Non-pigmented ciliary epithelial cell (primary cell): ENCODE measurements at places on chromosomes 7 and 10.

GRCh38 chr10:62597226-62597625 is 207.3 kb upstream of the ADO start:
- DNase-seq: no peak

DNA sequence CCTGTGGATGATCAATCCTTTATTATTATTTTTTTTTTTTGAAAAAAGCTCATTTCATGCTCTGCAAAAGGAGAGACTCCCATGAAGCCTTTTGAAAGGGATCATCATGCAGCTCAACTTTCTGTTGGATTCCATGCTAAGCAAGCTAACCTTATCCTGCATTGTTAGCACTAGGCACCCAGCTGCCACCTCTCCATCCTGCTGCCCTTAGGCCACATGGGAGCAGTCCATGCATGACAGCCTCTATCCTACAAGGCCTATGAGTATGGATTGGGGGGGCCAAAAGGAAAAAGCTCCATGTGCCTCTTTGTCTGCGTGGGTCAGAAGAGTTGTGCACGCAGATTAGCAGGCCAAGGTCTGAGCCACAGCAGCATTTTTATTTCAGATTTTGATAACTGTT is 19.2 kb downstream of the SMNDC1 start:
- no peak for DNase-seq

GRCh38 chr10:86363184-86363832 is 3.3 kb downstream of the GRID1 start:
- no peak for DNase-seq

GRCh38 chr7:127266047-127266446 is 13.3 kb upstream of the GRM8 start:
- DNase-seq: no peak

GRCh38 chr7:147400221-147400689 is 1190.3 kb upstream of the C7orf33 start:
- no peak for DNase-seq

DNA sequence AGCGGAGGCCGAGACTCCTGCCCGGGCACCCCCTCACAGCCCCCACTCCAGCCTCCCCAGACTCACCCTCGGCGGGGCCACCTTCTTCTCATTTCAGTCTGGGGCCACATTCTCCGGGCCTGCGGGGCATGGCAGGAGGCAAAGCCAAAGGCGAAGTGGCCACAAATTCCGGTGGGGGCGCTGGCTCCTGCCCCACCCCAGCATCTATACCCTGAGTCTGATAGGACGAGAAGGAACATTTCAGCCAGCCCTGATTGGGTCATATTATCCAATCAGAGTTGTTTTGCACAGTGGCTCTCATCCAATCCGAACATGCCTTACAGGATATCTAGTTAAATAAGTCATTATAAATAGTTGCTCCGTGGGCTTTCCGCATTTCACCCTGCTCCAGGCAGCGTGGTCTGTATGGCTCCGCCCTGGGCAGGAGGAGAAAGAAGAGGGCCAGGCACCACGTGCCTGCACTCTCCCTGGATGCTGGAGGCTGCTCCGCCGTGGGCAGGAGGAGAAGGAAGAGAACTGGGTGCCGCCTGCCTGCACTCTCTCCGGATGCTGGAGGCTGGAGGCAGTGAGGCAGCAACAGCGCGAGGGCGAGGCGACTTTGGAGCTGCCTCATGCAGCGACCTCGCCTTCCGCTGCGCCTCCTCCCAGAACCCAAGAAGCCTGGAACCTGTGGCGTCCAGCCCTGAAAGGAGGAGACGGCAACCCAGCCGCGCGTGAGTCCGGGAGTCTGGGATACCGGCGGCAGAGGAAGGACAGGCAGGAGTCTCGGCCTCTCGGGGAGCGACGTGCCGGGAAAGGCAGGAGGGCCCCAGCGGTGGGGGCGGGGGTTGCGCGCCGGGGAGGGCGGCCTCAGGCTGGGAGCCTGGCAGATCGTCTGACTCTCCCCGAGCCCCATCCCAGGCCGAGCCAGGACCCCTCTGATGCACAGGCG is 162.9 kb downstream of the ZNF33B start:
- DNase-seq: no peak

- DNase-seq: no peak
Observed at GRCh38 chr7:31858055-31858454, 171.0 kb downstream of the PPP1R17 start.

DNA sequence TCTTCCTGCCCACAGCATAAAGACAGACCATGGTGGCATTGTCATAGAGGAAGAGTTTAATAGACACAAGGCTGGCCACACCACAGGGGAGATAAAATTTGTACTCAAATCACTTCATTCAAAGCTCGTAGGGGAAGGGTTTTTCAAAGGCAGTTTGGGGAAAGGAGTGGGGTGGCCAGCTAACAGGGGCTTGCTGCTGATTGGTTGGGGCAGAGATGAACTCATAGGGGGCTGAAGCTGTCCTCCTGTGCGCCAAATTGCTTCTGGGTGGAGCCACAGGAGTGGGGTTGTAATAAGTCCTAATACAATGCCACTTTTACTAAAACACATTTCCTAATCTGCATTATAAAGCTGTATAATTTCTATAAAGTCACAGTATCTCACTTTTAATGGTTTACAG is 22.5 kb downstream of the PDZD8 start:
- DNase-seq: no peak

GRCh38 chr10:48336978-48337599 is 30.6 kb downstream of the MAPK8 start:
- no peak for DNase-seq

GRCh38 chr10:92914478-92915325 is 66.4 kb downstream of the EXOC6 start:
- peak; percentile 14 for DNase-seq

DNA sequence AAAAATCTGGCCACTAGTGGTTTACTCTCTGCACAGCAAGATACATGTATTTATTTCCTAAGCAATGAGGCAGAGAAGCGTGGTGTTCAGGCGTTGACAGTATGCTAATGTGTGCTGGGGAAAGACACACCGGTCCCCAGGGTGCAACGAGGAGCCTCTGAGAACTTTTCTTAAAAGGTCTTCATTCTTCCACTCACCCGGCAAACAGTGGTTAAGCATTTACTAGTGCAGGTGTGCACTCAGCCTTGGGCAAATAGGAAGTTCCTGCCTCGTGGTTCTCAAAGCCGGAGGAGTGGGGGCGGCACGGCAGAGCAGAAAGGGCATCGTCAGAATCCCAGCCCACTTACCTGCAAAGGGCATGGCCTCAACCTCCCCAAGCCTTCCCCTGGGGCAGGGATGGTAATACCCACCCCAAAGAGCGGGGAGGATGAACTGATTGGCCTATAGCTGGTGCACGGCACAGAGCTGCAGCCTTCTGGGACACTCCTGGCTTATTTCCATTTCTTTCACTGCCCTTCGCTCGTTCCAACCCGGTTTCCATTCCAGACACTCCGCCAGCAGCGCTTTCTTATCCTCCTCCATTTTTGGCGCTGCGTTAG is 184.3 kb upstream of the CTBP2 start:
- no peak for DNase-seq

- DNase-seq: no peak
Observed at GRCh38 chr10:73931767-73932619, 21.1 kb downstream of the PLAU start.

- no peak for DNase-seq
Observed at GRCh38 chr7:14691034-14691433, 211.5 kb downstream of the DGKB start.

GRCh38 chr10:47276576-47277351 is 23.2 kb upstream of the GDF10 start:
- DNase-seq: no peak

- DNase-seq: no peak
Observed at GRCh38 chr10:73218431-73219191, 28.4 kb downstream of the DNAJC9 start.

DNA sequence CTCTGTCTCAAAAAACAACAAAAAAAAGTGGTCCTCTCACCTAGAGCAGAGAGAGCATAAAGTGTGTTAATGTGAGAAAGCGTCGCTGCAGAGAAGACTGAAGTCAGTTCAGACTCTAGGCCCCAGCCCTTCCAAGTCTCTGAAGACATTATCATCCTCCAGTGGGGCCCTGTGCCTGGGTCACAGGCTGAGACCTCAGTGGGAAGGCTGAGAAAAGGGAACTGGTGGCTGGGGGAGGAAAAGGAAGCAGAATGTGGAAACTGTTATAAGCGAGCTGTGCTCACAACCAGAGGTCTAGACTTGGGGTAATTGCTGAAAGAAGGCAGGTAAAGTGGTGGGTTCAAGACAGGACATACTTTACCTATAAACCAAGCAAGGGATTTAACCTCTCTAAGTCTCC is 4.9 kb upstream of the RRP12 start:
- no peak for DNase-seq

DNA sequence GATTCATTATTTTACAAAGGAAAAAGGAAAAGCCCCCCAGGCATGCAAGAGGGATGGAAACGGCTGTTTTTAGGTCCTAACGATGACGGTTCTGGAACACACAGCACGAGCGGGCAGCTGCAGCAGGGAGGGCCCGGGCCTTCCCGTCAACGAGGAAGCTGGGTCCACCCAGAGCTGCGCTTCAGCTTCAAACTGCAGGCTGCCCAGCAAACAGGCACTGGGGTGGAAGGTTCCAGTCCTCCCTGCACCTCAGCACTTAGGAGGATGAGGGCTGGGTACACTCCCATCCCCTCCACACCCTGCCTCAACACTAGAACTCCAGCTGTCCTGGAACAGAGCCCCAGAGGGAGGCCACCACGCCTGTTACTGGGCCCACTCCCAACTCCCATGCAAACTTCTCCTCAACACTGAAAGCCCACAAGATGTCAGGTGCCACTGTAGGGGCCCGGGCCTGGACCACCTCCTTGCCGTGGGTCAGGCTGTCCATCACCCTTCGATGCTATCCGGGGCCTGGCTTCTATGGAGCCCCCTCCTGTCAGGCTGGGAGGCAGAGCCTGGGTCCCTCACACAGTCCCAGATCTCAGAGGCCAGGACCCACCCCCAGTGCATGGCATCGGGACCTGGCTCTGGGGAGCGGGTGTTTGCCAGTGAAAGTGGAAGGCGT is 33.0 kb downstream of the PAPOLB start:
- DNase-seq: no peak

DNA sequence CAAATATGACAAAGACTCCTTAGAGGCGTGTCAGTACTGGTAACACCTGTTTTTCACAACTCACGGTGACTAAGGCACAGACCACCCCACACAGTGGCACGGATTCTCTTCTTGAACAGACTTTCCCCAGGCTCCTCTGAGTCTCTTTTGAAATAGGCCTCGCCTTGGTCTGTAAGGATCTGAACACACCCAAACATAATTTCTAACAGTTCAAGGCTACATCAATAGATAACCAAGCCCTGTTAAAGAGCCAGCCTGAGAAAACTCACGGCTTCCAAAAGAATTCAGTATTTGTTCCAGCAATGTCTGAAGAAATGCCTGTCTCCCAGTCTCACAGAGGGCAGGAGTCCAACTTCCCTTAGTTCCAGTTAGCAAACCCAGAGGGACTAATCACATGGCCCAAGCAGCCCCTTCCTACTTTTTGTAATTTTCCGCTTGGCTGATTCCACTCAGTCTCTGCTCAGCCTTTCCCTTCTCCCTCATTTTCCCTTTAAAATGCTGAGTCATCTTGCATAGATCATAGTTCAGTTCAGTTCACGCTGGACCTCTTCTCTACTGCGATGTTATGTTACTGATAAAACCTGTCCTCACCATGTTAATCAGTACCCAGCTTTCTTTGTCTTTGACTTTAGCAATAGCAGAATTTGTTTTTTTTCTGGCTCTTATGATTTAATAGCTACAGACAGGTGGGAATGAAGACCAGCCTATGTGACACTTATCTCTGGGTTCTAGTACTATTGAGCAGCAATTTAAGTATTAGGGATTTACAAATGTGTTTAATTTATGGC is 22.6 kb upstream of the AKR1C3 start:
- DNase-seq: no peak

- DNase-seq: peak; percentile 2
Observed at GRCh38 chr7:10412422-10413019, 561.2 kb upstream of the PHF14 start.

GRCh38 chr10:61110188-61110844 is 166.3 kb upstream of the RHOBTB1 start:
- peak; percentile 35 for DNase-seq

DNA sequence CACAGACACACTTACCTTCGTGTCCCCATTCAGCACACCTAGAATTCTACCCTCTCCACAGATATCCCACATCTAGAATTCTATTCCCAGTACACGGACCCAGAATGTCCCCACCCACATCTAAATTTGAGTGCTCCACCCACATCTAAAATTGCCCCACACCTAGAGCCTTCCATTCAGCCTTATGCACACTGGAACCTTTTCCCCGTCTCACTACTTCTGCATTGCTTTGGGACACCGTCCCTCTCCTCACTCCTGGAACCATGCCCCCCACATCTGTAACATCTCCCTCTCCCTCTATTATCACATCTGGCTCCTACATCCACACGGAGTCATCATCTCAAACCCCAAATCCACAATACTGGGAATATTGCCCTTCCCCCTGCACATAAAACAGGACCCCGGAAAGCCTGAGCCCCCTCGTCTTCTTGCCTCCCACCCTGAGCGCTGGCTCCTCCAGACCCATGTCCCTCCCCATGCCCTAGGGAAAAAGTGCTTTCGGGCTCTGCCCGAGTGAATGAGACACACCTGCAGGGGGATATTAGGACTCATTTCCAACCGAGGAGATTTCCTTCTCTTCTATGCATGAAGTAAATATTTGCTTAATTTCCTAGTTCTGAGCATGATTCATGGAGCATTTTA is 125.8 kb upstream of the UNC5B start:
- no peak for DNase-seq

DNA sequence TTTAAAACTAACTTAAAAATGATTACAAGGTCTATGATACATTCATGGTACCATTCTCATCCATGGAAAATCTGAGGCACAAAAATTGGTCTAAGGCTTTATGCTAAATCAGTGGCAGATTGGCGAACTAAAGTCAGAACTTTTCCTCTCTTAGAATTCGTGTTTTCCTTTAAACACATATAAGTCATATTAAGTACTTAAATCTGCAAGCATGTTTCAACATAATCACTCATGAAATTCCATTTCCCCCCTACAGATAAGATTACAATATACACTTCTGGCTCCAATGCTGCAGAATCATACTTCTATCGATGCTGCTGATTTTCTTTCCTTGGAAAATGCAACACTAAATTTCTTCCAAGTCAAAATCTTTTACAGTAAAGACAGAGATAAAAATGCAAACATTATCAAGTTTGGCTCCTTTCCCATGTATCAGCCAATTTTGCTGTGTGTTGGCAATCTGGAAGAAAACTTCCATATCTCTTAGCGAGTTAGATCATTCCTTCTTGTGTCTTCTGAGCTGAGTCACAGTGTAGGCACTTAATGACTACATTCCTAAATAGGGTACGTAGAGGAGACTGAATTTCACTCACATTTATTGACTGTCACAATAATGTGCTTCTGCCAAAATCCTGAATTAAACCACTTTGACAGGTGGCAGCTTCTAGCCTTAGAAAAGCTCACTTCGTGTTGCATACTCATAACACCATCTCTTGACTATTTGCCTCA is 76.4 kb upstream of the LRRC17 start:
- DNase-seq: peak; percentile 86
